Stimulated activated CD4-positive, alpha-beta T cell treated with anti-CD3 and anti-CD28 coated beads, Interleukin-1b, Interleukin-23, amount 100 ng/mL, for 24 hours (primary cell): ENCODE measurements at places on chromosomes 2 and 18.

DNA sequence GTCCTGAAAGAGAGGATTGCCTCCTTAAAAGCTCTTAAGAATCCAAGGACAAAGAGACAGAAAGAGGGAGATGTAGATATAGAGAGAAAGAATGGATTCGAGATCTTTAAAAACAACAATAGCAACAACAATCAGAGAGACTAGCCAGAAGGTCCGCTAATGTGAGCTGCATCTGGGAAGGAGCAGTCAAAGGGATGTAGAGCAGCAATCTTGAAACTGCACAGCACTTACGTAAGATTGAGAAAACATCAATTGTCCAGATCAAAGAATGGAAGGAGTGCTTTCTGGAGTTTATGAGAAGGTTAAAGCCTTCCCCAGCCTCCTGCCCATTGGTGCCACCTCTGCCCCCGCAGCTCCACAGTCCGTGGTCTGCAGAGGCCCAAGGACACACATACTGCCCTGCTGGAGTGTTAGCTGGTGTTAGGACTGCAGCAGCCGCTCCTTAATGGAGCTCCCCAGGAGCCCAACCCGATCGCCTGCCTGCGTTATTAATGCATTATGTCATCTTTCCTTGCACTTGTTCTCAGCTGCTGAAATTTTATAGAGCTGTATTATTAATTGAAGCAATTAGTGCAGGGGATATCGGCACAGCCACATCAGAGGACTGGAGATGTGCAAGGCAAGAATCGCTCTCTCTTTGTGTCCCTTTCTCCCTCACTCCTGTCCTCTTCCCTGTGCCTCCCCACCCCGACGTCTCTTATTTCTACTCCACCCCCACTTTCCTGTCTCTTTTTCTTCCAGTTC, 94.2 kb upstream of the STPG4 start:
- DNase-seq = no peak

- DNase-seq = no peak
Measured at GRCh38 chr18:74414953-74415515, 42.1 kb downstream of the DIPK1C start.

GRCh38 chr2:233373316-233373715, 19.0 kb downstream of the DGKD start:
- DNase-seq = no peak

GRCh38 chr2:241325257-241325656, 9.5 kb downstream of the SEPTIN2 start:
- DNase-seq = no peak

DNA sequence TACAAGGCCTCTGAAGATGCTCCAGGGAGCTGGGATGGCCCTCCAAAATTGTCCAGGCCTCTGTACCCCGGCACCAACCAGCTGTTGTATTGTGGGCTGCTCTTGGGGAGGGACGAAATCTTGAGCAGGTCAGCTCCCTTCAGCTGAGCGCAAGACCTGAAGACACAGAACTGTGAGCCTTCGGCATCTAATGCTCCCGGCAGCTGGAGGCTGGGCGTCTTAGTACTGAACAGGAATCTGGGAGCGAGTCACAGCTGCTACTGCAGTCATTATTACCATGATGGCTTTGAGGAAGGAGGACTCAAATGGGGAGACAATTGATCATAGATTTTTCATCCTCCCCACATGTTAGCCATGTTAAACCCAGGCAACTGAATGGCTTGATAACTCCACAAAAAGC, 83.0 kb upstream of the LTBP1 start:
- no peak for DNase-seq

DNA sequence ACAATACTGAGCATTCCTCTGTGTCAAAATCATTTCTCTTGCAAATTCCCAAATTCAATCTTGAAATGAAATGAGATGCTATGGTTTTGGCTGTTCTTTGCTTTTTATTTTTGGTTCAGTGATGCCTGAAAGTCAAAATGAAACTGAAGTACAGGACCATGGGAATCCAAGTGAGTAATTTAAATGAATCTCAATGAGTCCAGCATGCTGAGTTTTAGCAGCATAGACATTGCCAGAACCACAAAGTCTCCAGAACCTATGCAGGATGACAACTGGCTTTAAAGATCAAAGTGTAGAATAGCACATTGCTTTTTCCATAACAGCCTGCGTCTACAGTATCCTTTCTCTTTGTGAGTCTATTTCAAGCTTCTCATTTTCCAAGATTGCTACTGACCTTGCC, 1050.7 kb upstream of the PIK3C3 start:
- DNase-seq = no peak

- DNase-seq = no peak
Measured at GRCh38 chr2:45750484-45750883, 99.0 kb downstream of the PRKCE start.

DNA sequence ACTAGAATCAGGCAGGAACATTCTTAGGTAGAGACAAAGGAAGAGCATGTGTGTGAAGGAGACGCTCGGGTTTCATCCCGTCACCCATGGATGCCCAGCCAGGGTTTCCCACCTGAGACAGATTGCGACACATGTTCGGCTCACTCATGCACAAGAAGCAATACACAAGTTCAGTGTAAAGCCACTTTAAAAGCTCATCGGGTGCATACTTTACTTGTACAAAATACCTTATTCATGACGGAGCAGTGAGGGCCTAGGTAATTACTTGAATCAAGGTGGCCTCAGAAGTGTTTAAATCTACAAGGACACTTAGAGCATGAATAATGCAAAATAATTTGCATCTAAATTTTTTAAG, 42.0 kb downstream of the ZEB2 start:
- DNase-seq = no peak

GRCh38 chr18:23207191-23207955, 72.1 kb downstream of the CABLES1 start:
- DNase-seq = no peak

- DNase-seq = no peak
Measured at GRCh38 chr2:104702031-104702850, 151.7 kb upstream of the POU3F3 start.

- no peak for DNase-seq
Measured at GRCh38 chr2:9163306-9164111, 43.1 kb upstream of the ASAP2 start.
